ENCODE measurements at places on chromosomes 6 and 20. TPM values are rescaled to one million over a fixed set of nuclear protein-coding genes. Genes with fewer than 3 reads are reported as not detected.

Gene TXLNB
- 0.18 TPM for total RNA-seq

Gene VGLL2
- not detected for total RNA-seq

Gene TRIM38
- total RNA-seq = 13.2 TPM

Gene CLPSL1
- not detected for total RNA-seq

Gene GSTA3
- total RNA-seq = not detected

Gene DACT2
- not detected for total RNA-seq

Gene CCN2
- total RNA-seq = 2,886 TPM

Gene FILIP1
- total RNA-seq = 12.6 TPM

Gene SLC22A7
- not detected for total RNA-seq

Gene RHAG
- not detected for total RNA-seq

Gene TRMT11
- total RNA-seq = 11.3 TPM

Gene FAM83B
- not detected for total RNA-seq

Gene ENPP3
- total RNA-seq = not detected

Gene PLA2G7
- total RNA-seq = not detected

Gene CRISP2
- not detected for total RNA-seq

Gene SALL4
- 1.9 TPM for total RNA-seq

Gene OOEP
- not detected for total RNA-seq

Gene SLC52A3
- not detected for total RNA-seq

Gene ATXN1
- 33.0 TPM for total RNA-seq

Gene CSNK2B
- 214 TPM for total RNA-seq

Gene CCDC170
- total RNA-seq = 0.53 TPM

Gene DDO
- total RNA-seq = not detected

Gene HCK
- not detected for total RNA-seq

Gene RIN2
- total RNA-seq = 119 TPM

All from endothelial cell of umbilical vein (primary cell).